ENCODE measurements at places on chromosomes 16 and 17.

DNA sequence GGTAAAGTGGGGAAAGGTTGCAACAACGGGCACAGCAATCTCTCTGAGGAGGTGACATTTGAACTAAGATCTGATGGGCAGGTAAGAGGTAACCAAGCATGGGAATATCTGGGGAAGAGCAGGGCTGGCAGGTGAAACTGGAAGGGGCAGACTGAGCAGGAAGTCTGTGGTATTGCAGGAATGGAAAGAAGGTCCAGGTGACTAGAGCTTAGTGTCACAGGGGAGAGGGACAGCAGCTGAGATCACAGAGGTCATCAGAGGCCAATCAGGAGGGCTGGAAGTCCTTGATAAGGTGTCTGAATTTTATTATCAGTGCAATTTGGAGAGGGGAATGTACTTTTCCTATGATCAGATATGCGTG is 73.3 kb upstream of the DHX40 start:
- no peaks in the 10 kb centered on the region for H3K27me3 ChIP-seq
- peaks cover 22% of the 10 kb centered on the region for H3K4me1 ChIP-seq
- no peak for DNase-seq

DNA sequence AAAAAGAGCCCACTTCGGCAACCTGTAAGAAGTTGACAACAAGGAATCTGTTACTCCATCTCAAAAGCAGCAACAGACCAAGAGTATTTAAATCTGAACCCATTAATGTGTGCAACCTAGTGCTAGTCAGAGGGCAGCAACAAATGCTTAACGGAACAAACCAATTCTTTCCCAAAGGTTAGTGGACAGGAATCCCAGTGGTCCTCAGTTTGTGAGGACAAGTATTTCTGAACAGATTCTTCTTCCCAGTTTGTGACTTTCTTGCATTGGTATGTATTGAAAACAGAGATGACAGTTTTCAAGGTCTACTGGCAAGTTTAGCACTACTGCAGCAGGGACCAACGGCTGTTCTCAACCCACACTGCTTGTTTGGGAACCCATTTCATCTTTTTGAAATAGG is 2.9 kb downstream of the RPL26 start:
- peaks cover 28% of the 10 kb centered on the region for H3K36me3 ChIP-seq
- no peak overlapping the region for H3K27ac ChIP-seq
- DNase-seq = no peak
- no peaks in the 10 kb centered on the region for H3K27me3 ChIP-seq
- H3K4me3 ChIP-seq = no peak overlapping the region

GRCh38 chr16:81514568-81515258 is 70.1 kb downstream of the CMIP start:
- no peaks in the 10 kb centered on the region for H3K36me3 ChIP-seq
- H3K27ac ChIP-seq = no peak overlapping the region
- no peak overlapping the region for H3K4me3 ChIP-seq
- H3K27me3 ChIP-seq = no peaks in the 10 kb centered on the region

DNA sequence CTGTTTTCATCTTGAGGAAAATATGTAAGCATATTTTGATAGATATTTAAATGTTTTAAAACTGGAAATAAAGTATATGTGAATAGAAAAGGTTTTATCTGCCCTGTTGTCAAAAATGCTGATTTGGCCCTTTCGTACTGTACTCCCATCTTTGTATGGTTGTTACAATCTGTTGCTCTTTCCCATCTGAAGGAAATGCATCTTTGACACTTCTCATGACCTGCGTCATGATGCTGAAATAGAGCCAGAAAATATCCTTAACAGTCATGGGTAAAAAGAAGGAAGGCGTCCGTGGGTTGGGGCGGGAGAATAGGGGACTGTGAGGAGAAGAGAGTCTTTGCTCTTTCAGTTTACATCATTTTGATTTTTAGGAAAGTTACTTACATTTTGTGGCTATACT is 327.7 kb downstream of the BCAS3 start:
- no peaks in the 10 kb centered on the region for H3K27me3 ChIP-seq
- H3K4me3 ChIP-seq = no peak overlapping the region
- H3K4me1 ChIP-seq = peaks cover 9% of the 10 kb centered on the region
- no peaks in the 10 kb centered on the region for H3K36me3 ChIP-seq
- no peak overlapping the region for H3K27ac ChIP-seq

DNA sequence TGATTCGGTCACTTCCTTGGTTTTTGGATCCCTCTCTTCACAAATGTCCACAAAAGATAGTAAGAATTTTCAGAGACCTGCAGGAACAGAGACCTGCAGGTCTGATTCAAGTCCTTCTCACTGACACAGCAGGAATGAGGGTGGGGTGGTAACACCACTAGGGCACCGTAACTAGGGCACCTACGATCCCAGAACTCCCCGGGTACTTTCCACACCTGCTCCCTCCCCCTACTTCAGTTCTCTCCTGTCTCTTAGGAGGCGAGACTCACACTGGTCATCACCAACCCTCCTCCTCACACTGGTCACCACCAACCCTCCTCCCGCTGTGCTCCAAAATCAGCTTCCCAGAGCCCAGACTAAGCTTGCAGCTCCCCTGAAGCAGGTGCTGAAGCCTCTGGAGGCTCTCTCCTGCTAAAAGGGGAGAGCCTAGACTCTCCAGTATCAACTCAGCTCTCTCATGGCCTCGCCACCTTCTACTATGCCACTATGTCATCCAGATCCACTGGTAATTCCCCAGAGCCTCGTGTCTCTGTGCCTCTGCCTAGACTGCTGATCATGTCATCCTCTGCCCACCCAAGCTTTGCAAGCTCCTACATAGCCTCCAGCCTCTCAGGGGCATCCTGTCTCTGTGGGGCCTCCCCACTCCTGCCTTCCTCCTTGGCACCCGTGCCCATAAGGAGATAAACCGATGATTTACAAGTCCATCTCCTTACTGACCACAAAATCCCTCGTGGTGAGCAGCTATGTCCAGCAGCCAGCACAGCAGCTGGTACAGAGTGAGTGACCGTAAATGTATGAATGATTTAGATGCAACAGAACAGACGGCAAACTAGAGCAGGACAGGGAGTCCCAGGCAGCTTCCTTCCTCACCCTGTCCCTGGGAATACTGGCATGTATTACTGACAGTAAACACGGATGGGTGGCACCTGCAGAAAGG is 63.4 kb upstream of the GSG1L start:
- H3K27me3 ChIP-seq = no peaks in the 10 kb centered on the region
- no peak overlapping the region for H3K4me3 ChIP-seq
- H3K27ac ChIP-seq = no peak overlapping the region
- H3K36me3 ChIP-seq = peaks cover 38% of the 10 kb centered on the region
- DNase-seq = no peak
- H3K4me1 ChIP-seq = peaks cover 15% of the 10 kb centered on the region

All from thoracic aorta (tissue), 2 donors.